ENCODE measurements at places on chromosomes 1 and 21.

GRCh38 chr1:11579506-11579905 is 74.7 kb downstream of the FBXO2 start:
- peaks cover 5% of the 10 kb centered on the region for H3K27me3 ChIP-seq
- no peak for DNase-seq
- H3K36me3 ChIP-seq: no peaks in the 10 kb centered on the region
- H3K27ac ChIP-seq: no peak overlapping the region
- H3K4me3 ChIP-seq: no peak overlapping the region

GRCh38 chr1:21024918-21025317 is 151.8 kb downstream of the EIF4G3 start:
- H3K27ac ChIP-seq: no peak overlapping the region
- no peaks in the 10 kb centered on the region for H3K27me3 ChIP-seq

- H3K27me3 ChIP-seq: no peaks in the 10 kb centered on the region
- no peak overlapping the region for H3K4me3 ChIP-seq
- no peak for DNase-seq
- H3K36me3 ChIP-seq: peaks cover 2% of the 10 kb centered on the region
- no peak overlapping the region for H3K27ac ChIP-seq
- peaks cover 14% of the 10 kb centered on the region for H3K4me1 ChIP-seq
Measured at GRCh38 chr21:29125191-29125590, 5.3 kb upstream of the MAP3K7CL start.

DNA sequence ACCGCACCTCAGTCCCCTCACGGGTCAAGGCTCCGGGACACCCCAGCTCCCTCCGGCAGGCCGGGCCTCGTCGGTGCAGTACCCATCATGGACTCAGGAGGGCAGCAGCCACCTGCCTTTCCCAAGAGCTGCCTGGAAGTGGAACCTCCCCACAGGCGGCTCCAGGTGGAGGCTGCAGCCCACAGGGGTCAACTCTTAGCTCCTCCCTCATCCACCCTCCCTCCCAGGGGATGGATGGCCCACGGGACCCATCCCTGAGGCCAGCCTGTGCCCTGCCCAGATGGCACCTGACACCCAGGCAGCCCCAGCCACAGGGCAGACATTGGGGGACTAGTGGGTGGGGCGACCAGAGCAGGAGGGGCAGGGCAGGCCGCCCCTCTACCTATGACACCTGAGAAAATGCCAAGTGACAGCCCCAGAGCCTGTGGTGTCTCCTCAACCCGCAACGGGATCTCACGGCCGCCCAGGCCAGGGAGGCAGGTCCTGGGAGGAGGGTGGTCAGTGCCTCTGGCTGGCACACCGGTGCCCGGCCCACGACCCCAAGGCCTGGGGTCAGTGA is 1.2 kb upstream of the ARHGEF16 start:
- H3K27me3 ChIP-seq: peaks cover 10% of the 10 kb centered on the region
- H3K36me3 ChIP-seq: no peaks in the 10 kb centered on the region
- H3K27ac ChIP-seq: peak overlapping the region; percentile 56
- DNase-seq: peak; percentile 94

DNA sequence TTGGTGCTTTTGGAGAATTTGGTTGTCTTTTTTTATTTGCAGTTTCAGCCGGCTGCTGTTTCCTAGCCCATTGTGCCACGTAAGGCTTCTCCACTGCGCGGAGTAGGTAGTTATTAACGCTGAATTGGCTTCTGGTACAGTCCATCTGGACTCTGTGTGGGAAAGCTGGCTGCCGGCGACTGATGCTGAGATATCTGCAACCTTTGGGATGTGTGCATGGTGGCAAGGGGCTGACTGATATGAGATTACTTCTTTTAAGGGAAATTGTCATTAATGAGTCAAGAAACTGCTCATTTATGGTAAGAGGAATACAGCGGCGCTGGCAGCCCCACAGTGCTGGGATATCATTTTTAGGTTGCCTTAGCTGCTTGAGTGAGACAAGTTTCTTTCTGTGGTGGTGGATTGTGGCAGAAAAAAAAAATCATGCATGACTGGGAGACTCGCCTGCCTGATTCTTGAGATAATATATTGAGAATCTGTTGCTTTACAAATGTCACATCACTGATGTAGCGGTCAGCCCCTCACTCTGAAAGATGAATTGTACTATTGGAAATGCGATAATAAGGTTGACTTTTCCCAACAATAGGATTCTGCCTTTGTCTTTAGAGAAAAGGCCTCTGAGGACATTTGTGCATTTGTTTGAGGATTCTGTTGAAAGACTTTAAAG is 2.5 kb upstream of the ELAVL4 start:
- no peaks in the 10 kb centered on the region for H3K27me3 ChIP-seq
- no peaks in the 10 kb centered on the region for H3K36me3 ChIP-seq
- H3K27ac ChIP-seq: no peak overlapping the region
- no peak for DNase-seq
